ENCODE measurements at places on chromosomes 3 and 15. TPM values are rescaled to one million over a fixed set of nuclear protein-coding genes. Genes with fewer than 3 reads are reported as not detected.

DNA sequence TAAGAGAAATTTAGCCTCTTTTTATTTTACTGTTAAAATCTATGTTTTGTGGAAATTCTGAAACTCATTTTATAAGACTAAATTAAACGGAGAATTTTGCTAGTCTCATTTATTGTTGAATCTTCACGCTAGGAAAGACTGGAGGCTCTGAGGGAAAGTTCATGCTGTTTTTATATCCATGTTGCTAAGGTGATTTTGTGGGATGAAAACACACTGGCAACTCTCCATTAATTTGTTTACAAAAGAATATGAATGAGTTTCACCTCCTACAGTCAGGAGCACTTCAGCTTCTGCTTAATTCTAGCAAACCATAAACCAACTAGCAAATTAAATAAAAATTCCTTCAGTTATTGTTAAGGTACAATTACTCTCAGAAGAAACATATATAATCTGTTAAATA, 195.4 kb downstream of the RAP2B start:
- no peak for DNase-seq

DNA sequence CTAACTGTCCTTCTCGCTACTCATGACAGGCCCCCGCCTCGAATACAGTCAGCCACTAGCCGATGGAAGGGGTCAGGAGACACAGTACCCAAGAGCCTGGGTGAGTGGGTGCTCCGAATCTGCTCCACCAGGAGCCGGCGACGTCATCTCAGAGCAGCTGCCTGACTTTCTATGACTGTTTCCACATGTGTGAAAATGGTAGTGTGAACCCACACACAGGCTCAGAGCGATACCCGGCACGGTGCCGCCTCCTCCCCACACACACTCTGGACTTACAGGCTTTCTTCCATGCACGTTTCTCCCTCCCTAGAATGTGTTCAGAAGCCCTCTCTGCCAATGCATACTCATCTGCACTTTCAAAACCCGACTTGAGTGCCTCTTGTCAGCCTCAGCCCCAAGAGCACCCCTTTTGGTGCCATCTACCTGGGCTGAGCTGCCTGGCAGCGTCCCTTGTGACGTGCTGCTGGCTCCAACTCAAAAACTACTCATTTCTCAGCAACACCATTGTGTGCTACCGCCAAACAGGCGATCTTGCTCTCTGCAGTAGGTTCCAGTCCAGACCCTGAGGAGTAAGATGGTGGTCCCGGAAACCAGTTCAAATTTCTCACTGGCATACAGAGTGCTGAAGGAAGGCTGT, 29.7 kb downstream of the VGLL4 start:
- peak; percentile 25 for DNase-seq

DNA sequence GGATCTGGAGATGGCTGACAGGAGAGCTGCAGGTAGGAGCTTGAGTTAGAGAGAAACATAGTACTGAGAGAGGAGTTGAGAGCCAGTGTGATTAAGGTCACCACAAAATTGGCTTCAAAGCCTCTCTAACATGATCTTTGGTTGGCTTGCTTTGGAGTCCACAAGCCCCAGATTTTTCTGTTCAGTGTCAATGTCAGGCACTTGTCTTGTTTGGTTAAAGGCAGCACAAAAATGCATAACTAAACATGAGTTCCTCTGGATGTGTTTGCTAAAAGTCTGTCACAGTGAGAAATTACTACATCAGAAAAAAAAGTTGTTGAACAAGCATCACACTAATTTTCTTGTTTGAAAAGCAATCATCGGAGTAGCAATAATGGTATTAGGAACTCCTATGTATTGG, 440.5 kb downstream of the NTRK3 start:
- DNase-seq: no peak

DNA sequence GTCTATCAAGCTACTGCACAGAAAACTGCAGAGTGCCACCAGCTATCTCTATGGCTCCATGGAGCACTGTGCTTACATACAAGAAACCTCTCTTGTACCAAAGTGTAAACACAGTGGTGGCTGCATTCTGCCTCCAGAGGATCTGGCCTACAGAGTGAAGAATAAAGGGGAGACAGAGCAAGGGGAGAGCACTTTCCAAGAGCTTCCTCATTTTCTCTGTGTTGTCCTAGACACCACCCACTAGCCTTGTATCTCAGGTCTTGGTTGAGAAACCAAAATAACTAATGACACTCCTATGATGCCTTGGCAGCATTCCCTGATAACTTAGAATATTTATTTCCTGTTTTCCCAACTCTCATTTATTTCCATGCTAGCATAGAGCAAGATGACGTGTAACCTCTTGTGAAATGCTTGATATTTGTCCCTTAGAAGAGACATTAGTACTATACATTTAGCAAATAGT, 56.9 kb upstream of the PHLDB2 start:
- DNase-seq: no peak

DNA sequence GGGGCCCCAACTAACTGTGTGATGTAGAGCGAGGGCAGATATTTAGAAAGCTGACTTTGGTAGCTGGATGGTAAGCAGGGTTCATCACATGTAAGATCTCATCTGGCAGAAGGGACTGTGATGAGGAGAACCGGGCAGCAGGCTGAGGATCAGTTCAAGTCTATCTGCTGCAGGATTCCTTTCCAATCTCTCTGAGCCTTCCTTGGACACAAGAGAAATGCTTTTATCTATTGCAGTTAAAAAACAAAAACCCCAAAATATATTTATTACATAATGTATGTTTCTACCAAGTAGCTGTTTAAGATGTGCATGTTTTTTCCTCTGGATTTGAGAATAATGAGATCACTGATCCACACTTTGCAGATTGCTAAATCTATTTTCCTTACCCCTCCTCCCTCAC, 411.5 kb downstream of the RAP2B start:
- no peak for DNase-seq

- no peak for DNase-seq
These were observed 13.3 kb downstream of the ADAMTS7 start for GRCh38 chr15:78797951-78798350.

GRCh38 chr3:186075489-186075888, 33.4 kb downstream of the ETV5 start:
- peak; percentile 70 for DNase-seq

DNA sequence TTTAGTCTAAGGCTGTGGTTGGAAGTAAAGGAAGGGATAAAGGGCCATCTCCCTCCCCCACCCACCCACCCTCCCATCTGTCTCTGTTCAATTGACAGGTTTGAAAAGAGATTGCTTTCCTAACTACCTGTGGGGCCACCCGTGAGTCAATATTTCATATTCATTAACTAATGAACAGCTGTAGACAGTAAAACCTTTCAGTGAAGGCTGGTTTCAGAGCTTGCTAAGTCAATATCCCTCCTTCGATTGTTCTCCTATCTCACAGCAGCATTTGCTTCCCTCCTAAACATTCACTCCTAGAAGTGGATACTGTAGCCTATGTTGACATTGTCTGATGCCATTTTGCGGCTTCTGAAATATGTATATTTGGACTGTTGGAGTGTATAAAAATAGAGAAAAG, 85.9 kb upstream of the SYNPR start:
- DNase-seq: no peak

DNA sequence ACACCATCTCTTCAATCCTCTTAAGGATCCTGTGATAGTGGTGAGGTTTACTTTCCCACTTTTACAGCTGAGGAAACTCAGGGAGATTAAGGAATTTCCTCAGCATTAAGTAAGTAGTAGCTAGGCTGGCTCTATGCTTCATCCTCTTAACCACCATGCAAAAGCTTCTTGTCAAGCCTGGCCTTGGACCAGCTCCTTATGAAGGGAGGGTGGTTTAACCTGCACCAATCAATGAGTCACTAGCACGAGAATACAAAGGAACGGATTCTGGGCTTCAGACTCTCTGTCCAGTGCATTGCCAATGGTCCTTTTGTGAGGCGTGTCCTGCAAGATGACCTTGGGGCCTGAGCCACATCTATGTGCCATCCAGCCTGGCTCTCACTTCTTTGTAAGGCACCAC, 202.0 kb upstream of the CFAP20DC start:
- DNase-seq: no peak

DNA sequence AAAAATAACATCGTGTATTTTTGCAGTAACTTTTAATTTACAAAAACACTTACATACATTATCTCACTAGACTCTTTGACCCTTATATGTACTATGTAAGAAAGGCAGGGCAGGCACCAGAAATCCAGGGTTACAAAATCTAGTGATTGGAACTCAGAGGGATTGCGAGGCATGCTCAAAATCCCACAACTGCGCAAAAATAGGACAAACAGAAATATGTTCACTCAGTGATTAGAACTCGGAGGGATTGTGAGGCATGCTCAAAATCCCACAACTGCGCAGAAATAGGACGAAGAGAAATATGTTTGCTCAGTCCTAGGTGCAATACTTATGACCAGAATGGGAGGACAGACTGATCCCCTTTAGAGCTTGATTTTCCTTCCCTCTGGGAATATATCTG, 79.2 kb upstream of the TGFBR2 start:
- no peak for DNase-seq

NR2E3 gene
- under 0.01 TPM for total RNA-seq

LACTB gene
- 52.8 TPM for total RNA-seq

PEX5L gene
- 0.59 TPM for total RNA-seq

TRIM42 gene
- total RNA-seq: not detected

NRG4 gene
- total RNA-seq: not detected

CMTM8 gene
- total RNA-seq: 1.4 TPM

SCG5 gene
- 9.0 TPM for total RNA-seq

SKIC8 gene
- 62.6 TPM for total RNA-seq
